ENCODE measurements at places on chromosomes 3 and 15.

DNA sequence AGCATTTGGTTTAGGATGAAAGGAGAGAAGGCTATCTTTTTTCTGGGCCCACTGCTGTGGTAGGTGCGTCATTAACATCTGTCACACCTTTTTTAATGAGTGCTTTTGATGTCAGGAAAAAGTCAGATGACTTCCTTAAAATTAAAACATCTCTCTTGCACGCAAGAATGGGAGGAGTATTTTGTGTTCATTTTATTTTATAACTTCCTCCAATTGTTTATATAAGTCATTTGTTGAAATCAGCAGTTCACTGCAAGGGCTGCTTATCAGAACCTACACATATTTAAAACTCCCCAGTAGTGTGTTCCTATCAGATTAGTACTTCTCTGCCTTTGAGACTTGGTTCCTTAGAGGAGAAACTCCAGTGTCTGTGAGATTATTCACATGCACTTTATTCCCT lies 143.8 kb downstream of the NEO1 start:
- no peak for DNase-seq

DNA sequence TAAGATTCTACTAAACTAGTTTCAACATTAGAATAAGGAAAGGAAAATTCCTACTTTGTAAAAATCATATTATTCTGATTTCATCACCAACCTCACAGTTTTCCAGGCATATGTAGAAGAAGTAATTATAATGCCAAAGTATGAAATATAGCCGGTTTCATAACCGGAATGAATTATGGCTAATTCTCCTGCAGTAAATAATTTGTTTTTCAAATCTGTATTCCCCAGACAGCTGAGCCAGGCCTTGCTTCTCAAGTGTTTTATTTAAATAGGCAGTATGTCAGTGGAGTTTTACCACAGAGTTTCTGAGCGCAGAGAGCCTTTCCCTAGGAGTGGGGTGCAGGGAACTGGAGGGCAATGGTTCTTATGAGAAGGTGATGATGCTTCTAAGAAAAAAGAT lies 8.7 kb upstream of the CPA3 start:
- DNase-seq, result no peak

GRCh38 chr15:38941399-38941953 lies 376.9 kb upstream of the RASGRP1 start:
- no peak for DNase-seq

DNA sequence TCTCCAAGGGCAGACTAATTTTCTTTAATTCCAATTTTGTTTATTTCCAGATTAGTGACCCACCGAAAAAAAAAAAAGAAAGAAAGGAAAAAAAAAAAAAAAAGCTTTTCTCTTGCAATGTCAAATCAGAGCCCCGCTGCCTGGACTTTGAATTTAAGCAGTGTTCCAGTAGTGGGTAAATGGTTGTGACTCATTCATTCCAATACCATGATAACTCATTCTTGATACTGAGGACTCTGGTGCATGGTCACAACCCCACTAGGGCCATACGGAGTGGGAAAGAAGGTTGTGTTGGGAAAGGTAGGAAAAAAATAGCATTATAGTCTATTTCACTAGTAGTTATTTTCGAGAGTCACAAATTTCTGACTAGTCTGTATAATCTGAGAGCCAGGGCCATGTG lies 59.1 kb upstream of the COL8A1 start:
- no peak for DNase-seq

GRCh38 chr3:52596658-52597265 lies 60.4 kb downstream of the UQCC5 start:
- DNase-seq, result no peak
